Stimulated activated CD8-positive, alpha-beta memory T cell treated with anti-CD3 and anti-CD28 coated beads, Interleukin-4, amount 100 ng/mL, for 1 hour (primary cell): ENCODE measurements at places on chromosomes 6 and 20.

- DNase-seq: no peak
These were observed 225.5 kb downstream of the BMP2 start for GRCh38 chr20:6993011-6993410.

GRCh38 chr6:1670711-1671462 is 61.2 kb downstream of the FOXC1 start:
- no peak for DNase-seq

DNA sequence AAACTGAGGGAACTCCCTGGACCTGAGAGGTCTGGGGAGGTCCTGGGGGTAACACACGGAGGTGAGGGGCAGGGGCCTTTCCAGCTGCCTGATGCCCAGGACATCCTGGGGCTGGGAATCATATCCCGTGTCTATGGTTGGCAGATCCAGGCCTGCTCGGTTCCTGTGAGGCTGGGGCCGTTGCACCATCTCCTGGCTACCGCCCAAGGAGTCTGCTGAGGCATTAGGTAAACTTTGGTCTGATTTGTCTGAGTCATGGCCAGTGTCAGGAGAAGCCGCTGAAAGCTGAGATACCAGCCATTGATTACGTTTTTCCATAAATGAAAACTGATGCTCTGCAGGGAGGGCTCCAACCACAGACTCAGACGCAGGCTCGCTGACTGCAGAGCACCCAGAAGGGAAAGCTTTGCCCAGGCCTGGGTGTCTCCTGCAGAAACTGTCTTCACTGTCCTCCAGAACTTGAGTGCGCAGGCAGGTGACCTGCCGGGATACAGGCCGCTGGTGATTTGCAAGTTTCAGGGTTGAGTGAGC is 14.2 kb downstream of the TRAF3IP2 start:
- DNase-seq: no peak

DNA sequence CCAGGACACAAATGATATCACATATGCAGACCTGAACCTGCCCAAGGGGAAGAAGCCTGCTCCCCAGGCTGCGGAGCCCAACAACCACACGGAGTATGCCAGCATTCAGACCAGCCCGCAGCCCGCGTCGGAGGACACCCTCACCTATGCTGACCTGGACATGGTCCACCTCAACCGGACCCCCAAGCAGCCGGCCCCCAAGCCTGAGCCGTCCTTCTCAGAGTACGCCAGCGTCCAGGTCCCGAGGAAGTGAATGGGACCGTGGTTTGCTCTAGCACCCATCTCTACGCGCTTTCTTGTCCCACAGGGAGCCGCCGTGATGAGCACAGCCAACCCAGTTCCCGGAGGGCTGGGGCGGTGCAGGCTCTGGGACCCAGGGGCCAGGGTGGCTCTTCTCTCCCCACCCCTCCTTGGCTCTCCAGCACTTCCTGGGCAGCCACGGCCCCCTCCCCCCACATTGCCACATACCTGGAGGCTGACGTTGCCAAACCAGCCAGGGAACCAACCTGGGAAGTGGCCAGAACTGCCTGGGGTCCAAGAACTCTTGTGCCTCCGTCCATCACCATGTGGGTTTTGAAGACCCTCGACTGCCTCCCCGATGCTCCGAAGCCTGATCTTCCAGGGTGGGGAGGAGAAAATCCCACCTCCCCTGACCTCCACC is 42.2 kb downstream of the SIRPA start:
- no peak for DNase-seq

DNA sequence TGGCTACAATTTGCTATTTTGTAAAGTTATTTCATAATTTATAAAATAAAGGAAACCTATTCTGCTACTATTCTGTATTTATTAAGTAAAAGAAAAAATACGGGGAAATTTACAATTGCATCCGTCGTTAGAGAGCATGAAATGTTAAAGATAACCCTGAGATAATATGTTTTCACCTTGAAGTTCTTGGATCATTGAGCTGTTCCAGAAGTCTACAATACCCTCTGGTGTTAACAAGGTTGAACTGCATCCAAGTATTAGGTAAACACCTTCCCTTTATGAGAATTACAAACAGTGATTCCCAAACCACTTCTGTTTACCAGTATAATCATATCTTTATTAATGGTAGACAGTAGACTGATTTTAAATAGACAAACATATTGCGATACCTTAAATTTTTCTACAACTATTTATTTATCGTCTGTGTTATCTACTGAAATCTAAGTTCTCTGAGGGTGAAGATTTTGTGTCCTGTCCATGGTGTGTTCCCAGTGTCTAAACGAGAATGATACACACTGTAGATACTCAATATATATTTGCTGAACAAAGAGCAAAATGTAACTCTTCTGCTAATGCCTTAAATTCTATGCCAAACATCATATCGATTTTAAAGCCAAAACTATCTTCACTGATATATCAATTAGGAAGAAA is 28.2 kb downstream of the TBC1D32 start:
- DNase-seq: no peak

GRCh38 chr20:19712721-19713260 is 45.3 kb upstream of the RIN2 start:
- DNase-seq: no peak

DNA sequence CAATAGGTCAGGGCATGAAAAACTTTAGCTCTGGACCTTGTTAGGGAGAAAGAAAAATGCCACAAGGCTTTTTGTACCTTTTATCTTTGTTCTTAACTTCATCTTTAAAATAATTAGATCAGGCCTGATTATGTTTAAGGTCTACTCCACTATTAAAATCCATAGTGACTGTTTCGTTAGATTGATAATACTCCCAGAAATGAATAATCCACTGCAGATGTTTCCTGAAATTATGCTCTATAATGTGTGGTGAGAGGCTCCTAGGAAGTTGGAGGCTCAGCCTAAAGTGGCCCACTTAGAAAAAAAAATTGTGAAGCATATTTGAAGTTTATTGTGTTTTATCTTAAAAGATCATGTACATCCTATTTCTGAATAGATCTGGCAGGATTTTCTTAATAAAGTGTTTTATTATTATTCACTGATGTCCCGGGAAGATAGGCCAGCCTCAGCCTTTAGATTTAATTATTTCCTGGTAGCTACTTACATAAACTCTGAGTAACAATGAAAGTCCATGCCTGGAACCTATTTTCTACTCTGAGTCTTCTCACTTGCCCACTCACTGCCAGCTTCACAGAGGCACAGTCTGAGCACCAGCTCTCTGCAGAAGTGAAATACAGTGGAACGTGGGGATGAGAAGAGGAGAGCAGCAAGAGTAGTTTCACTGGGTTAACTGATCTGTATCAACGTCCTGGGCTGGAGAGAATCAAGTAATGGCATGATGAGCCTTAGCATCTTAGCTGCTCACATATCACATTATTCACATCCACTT is 126.8 kb upstream of the TMEM170B start:
- DNase-seq: no peak

DNA sequence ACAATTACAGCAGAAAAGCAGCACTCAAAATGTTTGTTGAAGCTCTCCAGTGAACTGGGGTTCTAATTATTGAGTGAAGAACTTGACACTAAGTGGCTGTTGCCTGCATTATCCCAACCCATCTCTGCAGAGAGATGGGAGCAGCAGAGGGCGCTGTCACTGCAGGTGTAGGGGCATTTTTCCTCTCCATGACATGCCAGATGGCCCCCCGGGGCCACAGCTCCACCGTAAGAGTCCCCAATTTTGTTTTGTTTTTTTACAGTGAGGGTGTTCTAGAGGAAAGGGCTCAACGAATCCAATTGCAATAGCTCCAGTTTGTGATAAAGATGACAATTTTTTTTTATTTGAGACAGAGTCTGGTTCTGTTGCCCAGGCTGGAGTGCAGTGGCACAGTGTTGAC is 1.9 kb upstream of the FUCA2 start:
- no peak for DNase-seq

DNA sequence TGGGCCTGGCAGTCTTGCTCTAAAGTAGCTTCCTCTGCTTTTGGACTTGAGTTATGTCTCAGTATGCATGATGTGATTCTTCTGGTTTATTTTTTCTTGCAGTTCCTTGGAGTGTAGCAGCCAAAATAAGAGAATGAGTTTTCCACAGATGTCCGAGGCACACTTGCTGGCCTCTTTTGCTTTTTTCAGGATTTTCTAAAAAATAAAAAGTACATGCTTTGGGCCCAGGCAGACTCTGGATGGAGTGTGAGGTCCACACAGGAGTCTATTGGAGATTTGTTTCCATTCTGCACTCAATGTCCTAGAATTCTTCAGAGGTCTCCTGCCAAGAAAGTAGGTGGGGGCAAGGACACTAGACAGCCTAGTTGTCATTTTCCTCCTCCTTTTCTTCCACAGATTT is 477.6 kb downstream of the EPM2A start:
- DNase-seq: no peak

DNA sequence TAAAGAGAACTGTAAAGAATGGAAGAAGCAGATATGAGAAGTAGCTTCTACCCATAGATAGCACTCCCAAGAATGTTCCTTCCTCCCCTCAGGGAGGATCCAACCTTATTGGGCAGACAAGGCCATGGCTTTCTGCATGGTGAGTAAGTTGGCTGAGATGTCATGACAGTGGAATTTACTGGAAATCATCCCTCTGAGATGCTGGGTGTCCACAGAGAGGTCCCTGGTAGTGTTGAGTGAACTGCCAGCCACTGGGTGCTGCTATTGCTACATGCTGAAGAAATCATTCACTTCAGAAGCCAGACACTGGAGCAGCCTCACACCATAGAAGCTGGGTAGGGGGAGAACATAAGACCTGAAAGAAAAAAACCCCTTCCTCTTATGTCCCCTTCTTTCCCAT is 46.4 kb upstream of the FERMT1 start:
- DNase-seq: no peak

DNA sequence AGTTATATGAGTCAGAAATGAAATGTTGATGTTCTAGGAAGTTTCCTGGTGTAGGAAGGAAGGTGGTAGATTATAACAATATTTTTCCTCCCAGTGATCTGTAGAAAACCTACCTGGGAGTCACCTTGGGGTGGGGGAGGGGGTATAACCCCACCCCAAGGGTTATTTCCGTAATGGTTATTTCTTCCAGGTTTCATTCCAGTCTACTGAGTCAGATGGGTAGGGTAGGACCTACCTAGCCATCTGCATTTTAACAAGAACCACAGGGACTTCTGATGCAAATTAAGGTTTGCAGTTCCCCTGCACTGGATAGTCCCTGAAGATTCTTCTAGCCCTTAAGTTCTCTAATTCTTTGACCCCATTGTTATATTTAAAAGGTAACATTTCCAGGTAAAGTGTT is 88.9 kb downstream of the ARMC2 start:
- DNase-seq: no peak

- DNase-seq: no peak
These were observed 4.3 kb upstream of the ADGB start for GRCh38 chr6:146594495-146594894.

DNA sequence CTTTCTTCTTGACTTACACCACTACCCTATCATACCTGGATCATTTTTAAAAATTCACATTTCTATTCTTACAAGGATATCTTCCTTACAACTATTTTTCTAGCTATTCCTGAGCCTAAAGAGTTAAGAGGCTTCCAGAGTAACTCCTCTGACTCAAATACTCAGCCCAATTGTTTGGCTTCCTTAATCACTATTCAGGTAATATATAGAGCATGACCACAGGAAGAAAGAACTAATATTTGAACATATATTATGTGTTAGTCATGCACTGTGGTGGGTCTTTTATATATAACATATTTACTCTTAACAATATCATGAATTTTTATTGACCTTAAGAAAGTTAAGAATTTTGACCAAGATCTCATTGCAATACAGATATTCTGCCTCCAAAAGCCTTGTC is 42.0 kb upstream of the ID4 start:
- no peak for DNase-seq

GRCh38 chr6:20134613-20135012 is 77.7 kb downstream of the MBOAT1 start:
- DNase-seq: no peak

DNA sequence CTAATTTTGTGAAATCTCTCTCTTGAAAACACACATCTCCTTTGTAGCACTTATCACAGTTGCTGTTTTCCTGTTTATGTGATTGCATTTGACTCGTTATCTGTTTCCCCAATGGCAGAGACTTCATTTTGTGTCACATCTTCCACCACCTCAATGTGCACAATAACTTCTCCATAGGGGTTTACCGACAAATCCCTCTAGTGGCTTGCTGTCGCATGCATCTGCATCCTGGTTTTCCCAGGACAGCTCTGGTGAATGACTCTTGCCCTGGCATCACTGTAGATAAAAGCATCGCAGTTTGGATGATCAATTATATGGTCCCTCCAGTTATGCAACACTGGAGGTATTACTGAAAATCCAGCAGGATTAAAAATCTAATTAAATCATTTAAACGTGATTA is 206.5 kb upstream of the BTBD3 start:
- no peak for DNase-seq

DNA sequence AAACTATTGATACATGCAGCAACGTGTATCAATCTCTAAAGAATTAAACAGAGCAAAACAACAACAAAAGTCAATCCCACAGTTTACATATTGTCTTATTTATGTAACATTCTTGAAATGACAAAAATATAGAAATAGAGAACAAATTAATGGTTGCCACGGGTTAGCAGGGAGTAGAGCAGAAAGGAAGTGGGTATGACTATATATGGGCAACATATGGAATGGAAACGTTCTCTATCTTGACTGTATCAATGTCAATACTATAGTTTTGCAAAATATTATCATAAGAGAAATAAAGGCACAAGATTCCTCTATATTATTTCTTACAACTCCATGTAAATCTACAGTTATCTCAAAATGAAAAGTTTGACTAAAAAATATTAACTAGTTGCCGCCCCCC is 12.8 kb downstream of the AK9 start:
- DNase-seq: no peak

- no peak for DNase-seq
These were observed 21.5 kb upstream of the HS3ST5 start for GRCh38 chr6:114364301-114364700.

DNA sequence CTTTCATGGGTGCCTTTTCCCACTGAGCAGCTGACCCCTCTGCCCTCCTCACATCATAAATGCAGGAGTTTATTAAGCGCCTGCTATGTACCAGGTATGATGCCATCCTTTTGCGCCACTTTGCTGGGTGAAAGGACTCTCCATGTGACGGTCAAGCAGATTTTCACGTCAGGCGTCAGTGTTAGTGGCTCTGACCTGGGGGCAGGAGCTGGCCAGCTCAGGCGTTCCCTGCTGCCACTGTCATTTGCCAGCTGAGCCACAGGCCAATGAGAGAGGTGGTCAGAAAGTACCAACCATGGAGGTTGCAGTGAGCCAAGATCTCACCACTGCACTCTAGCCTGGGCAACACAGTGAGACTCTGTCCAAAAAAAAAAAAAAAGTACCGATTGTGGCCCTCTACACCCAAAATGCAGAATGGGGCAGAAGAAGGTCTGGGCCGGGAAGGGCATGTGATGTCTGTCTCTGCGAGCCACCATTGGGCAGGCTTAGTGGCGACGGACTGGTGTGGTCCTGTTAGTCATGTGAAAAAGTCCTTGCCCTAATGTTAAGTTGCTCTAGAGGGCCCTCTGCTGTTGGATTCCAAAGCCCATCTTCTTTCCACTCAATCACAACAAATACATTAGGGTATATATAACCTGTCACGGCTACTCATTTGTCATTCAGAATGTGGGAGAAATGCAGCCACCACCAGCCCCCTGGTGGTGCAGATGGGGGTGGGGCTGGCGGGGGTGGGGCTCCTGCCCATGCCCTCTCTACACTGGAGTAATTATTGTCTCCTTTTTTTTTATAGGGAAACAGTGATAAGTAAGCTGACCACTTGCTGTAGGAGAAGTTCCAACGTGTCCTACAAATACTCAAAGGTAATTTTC is 18.4 kb upstream of the SLC22A1 start:
- DNase-seq: no peak

- DNase-seq: no peak
These were observed 12.0 kb downstream of the STMN3 start for GRCh38 chr20:63641146-63641791.
